ENCODE measurements at places on chromosomes 2 and 18.

GRCh38 chr2:23925702-23926289, 1.1 kb downstream of the ATAD2B start:
- DNase-seq: peak; percentile 38

- no peak for DNase-seq
Measured at GRCh38 chr2:68566362-68566761, 77.0 kb upstream of the PROKR1 start.

GRCh38 chr2:40201425-40201824, 250.5 kb downstream of the SLC8A1 start:
- no peak for DNase-seq

DNA sequence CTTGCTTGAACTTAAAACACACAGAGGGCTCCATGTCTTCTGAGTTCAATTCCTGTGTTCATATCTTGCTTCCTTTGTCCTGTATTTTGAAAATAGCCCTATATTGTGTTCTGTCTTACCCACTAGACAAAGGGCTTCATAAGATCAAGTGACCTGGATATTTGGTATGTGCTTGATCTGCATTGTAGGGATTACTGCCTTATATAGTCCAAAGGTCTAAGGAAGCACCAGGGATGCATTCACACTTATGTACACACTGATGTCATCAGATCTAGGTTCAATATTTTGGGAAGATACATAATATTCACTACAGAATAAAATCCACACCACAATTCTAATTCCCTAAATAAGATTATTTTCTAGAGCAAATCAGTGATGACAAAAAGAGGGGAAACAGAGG, 278.0 kb upstream of the KYNU start:
- no peak for DNase-seq

- no peak for DNase-seq
Measured at GRCh38 chr2:105301646-105302045, 27.9 kb downstream of the TGFBRAP1 start.
